CD8-positive, alpha-beta T cell (primary cell): ENCODE measurements at places on chromosomes 5 and 9.
A peak's percentile ranks its signal among the peaks of the same experiment; 100 is the strongest.

DNA sequence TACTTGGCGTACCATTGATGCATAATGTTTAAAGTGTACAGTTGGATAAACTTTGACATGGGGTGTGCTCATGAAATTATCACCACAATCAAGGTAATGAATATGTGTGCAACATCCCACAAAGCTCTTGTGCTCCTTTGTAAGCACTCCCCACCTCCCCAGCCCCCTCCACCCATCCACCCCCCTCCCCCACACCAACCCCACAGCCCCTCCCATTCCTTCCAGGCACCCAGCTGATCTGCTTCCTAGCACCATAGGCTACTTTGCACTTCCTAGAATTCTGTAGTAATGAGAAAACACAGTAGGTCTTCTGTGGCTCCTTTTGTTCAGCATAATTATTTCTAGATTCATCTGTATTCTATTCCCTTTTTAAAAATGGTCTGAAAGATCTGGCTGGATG, 24.5 kb downstream of the FGD3 start:
- DNase-seq = no peak

- DNase-seq = no peak
Observed at GRCh38 chr5:50967009-50967562, 300.6 kb downstream of the PARP8 start.

- DNase-seq = peak; percentile 17
Observed at GRCh38 chr5:133381571-133382365, 230.6 kb downstream of the FSTL4 start.

GRCh38 chr9:35470340-35470739, 19.6 kb upstream of the RUSC2 start:
- DNase-seq = no peak

GRCh38 chr5:134142052-134142451, 27.6 kb downstream of the TCF7 start:
- no peak for DNase-seq

DNA sequence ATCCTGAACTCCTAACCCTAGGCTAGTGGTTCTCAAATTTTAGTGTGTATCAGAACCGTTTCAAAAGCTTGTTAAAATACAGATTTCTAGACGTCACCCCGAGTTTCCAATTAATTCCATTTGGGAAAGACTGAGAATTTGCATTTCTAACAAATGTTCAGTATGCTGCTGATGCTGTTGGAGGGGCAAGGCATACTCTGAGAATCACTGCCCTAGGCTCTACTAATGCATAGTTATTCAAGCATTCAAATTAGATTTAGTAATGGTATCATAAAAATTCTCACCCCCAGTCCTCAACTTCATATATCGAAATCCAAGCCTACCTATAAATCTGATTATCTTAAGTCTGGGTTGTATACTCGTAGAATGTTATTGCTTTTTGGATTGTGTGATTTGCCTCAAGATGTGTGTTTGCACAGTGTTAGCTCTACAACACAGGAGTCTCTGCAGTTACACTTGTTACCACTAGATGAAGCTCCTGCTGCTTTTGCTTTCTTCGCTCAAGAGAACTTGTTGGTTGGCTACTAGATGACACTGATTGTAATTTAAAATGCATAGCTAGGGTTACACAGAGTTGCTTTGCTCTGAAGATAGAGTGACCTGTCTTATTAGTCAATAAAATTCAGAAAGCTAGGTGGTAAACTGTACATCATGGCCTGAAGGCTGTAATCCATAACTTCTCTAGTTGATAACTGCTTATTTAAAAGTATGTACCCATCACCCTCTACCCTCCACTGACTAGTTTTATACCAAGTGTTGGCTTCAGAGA, 7.5 kb upstream of the ERAP2 start:
- no peak for DNase-seq

DNA sequence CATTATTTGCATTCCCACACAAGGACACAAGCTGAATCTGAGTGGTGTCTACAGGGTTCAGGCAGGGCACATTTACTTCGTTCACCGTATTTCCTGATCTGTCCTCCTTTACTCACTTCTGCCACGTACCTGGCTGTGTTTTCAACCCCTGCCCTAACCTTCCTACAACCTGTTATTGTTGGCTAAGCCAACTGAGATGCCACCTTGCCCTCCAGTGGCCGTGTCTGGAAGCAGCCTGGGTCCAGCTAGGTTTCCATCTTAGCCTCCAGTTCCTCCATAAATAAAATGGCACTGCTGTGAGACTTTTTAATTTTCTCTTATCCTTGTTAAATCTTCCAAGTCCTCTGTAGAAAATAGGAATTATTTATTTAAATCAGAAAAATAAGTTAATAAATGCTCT, 64.8 kb downstream of the ATP10B start:
- peak; percentile 16 for DNase-seq
